CD4-positive, alpha-beta T cell treated with Interleukin-6 at 100 ng/mL for 8 hours (primary cell): ENCODE measurements at places on chromosomes 3 and 15.
A peak's percentile ranks its signal among the peaks of the same experiment; 100 is the strongest.

- DNase-seq = no peak
These were observed 8.7 kb upstream of the YEATS2 start for GRCh38 chr3:183688874-183689273.

GRCh38 chr3:154176036-154176435 lies 54.8 kb downstream of the ARHGEF26 start:
- DNase-seq = no peak

DNA sequence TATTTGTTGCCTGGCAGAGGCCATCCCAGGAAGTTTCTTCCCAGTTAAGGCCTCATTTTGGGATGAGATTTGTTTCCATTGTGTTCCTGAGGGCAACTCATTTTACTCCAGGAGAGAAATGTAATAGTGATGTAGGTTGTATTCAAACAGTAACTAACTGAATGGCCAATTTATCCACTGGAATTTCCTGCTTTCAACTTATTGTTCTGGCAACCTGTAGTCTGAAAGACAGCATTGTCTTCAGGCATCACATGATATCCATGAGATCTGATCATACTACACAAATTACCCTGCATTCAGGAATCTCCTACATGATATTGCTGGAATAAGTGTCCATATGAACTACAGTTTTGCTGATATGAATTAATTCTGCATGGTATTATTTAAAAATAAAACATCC lies 79.5 kb upstream of the FGF7 start:
- DNase-seq = no peak

GRCh38 chr3:48151807-48152427 lies 36.3 kb downstream of the CDC25A start:
- no peak for DNase-seq

- DNase-seq = no peak
These were observed 169.3 kb downstream of the RAB11A start for GRCh38 chr15:66038387-66039116.

- no peak for DNase-seq
These were observed 50.1 kb downstream of the GPR176 start for GRCh38 chr15:39869858-39870515.

GRCh38 chr15:67433495-67434099 lies 87.3 kb upstream of the C15orf61 start:
- DNase-seq = no peak

DNA sequence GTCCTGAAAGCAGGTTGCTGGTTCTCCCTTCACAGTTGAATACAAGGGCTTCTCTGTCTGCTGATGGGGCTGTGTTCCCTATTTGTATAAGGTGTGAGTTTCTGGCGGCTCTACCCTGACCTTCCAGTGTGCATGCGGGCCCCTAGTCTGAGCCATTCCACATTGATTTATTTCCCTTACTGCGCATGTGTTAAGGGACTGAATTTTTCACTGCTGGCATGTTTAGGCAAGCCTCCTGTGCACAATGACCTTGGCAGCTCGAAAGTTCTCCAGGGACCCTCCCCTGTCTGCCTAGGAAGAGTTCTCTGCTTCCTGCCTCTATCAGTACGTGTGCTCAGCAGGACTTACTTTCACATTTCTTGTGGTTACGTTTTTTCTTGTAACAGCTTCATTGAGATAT lies 11.4 kb downstream of the TRAK1 start:
- no peak for DNase-seq

GRCh38 chr3:108528459-108529252 lies 18.3 kb upstream of the MYH15 start:
- DNase-seq = no peak

DNA sequence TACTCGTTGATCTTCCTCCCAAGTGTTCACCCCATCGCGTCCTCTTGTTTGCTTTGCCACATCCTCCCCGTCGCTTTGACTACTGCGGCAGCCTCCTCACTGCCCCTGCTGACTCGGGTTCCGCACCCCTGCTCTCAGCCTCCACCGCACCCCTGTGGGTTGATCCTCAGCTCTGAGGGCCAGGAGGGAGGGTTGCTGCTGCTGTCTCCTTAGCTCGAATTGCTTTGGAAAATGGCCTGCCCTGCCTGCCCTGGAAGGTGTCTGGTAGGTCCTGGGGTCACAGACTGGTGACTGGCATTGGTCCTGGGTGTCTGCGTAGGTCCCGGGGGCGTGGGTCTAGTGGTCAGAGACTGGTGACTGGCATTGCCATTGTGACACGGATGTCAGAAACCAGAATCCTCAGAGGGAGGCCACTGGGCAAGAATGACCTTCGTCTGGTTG lies 9.4 kb downstream of the MUC4 start:
- DNase-seq = peak; percentile 41

- no peak for DNase-seq
These were observed 5.8 kb downstream of the CCR9 start for GRCh38 chr3:45892161-45892560.

- no peak for DNase-seq
These were observed 27.3 kb upstream of the SEC62 start for GRCh38 chr3:169939320-169939719.

DNA sequence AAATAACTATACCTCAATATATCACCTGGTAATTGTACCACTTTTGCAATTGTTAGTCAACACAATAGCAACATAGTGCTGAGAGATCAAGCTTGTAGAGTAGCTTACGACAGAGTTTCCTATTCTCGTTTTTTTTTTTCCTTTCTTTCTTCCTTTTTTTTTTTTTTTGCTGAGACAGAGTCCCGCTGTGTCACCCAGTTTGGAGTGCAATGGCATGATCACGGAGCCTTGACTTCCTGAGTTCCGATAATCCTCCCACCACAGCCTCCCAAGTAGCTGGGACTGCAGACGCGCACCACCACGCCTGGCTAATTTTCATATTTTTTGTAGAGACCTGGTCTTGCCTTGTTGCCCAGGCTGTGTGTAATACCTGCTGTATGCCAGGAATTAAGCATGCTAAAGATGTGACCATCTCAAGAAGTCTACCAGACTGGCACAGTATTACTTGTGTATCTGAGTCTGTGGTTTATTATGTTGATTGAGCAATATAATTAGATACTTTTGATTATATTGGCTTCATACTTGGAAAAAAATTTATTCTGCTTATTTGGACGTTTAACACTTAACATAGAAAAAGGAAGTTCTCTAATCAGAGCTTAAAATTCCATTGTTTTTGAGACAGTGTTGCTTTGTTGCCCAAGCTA lies 3.0 kb downstream of the SELENOT start:
- DNase-seq = no peak

- DNase-seq = no peak
These were observed 60.8 kb downstream of the DAPK2 start for GRCh38 chr15:63985221-63986184.

DNA sequence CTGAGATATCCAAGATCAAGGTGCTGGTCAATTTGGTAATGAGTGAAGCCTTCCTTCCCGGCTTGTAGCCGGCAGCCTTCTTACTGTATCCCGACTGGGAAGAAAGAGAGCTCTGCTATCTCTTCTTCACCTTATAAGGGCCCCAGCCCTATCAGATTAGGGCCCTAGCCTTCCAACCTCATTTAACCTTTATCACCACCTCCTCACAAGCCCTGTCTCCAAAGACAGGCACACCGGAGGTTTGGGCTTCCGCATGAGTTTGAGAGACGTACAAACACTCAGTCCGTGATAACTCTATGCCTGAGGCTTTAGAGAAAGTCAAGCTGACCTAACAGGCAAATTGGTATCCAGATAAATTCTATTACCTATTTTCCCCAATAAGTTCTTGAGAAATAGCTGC lies 243.9 kb downstream of the OPA1 start:
- no peak for DNase-seq

- DNase-seq = no peak
These were observed 43.8 kb downstream of the TKT start for GRCh38 chr3:53211706-53212702.

GRCh38 chr3:143037867-143038266 lies 36.5 kb downstream of the U2SURP start:
- no peak for DNase-seq

- no peak for DNase-seq
These were observed 399.0 kb upstream of the ARRDC4 start for GRCh38 chr15:97561529-97561928.

GRCh38 chr3:66350601-66351000 lies 129.8 kb downstream of the SLC25A26 start:
- no peak for DNase-seq

- DNase-seq = no peak
These were observed 286.4 kb downstream of the EPHB1 start for GRCh38 chr3:135081451-135081850.

DNA sequence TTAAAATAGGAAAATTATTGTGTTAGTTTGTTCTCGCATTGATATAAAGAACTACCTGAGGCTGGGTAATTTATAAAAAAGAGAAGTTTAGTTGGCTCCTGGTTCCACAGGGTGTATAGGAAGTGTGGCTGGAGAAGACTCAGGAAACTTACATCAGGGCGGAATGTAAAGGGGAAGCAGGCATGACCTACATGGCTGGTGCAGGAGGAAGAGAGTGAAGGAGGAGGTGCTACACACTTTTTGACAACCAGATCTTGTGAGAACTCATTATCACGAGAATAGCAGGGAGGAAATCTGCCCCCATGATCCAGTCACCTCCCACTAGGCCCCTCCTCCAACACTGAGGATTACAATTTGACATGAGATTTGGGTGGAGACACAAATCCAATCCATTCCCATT lies 490.7 kb downstream of the RBMS3 start:
- DNase-seq = no peak

DNA sequence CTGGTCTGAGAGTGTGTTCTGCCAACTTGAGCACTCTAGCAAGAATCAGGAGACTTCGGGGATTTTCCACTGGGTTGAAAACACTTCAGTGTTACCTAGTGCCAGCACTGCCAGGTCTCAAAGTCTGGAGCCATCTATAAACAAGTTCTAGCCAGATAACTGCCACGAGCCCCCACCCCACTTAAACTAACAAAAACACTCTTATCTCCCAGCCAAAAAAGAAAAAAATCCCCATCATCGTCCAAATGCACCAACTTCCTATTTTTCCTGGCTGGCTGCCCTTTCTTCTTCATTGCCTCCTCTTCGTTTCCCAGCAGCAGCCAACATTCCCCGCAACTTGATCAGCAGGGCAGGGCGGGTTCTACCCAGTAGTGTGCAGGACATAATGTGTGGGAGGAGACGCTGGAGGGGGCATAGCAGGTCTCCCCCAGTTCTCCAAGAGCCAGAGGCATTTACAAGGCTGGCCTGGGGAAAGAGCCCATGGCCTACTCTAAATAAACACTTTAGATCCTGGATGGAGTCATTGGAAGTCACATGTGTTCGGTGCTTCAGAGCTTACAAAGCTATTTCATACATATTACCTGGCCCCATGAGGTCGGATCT lies 29.5 kb downstream of the C2CD4B start:
- DNase-seq = no peak

- DNase-seq = no peak
These were observed 62.2 kb downstream of the TCAIM start for GRCh38 chr3:44400771-44401170.

GRCh38 chr3:39903253-39903652 lies 93.8 kb downstream of the MYRIP start:
- no peak for DNase-seq

DNA sequence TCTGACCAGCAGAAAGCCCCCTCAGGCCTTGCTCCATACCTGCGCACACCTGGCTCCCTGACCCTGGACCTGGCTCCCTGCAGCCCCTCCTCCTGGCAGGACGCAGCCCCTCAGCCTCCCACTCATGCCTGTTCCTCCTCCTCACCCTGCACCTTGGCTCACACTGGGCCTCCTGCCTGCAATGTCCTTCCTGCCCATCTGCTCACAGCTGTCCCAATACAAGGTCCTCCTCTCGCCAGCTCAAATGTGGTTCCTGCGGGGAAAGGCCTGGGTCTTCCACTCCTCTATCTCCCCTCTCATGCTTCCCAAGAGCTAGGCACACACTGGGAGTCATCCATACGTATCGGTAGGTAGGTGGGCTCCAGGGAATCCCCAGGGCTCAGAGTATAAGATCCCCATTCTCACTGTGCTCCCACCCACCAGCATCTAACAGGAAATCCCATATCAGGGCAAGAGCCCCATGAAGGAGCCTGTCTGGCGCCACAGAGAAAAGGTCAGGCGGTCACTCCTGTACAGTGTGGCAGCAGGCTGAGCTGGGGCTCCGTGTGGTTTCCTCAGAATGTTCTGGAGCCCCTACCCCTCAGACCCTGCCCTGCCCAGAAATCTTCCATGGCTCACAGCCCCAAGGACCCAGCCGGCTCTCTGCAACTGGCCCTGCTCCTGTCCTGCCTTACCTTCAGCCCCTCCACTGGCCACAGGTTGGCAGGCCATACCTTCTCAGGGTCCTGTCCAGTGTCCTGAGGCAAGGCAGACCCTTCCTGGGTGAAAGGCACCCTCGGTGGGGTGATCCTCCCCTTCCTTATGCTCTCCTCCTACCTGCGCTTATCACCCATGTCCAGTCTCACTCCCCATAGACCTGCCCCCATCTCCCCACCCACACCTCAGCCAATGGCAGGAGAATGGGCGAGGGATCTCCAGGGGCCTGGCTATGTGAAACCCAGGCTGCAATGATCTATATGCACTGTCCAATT lies 10.9 kb downstream of the PLCD1 start:
- no peak for DNase-seq

- DNase-seq = no peak
These were observed 9.9 kb downstream of the RAP2B start for GRCh38 chr3:153171918-153172317.

- no peak for DNase-seq
These were observed 35.0 kb upstream of the ABHD17C start for GRCh38 chr15:80660119-80660518.

- DNase-seq = no peak
These were observed 52.2 kb downstream of the EXOG start for GRCh38 chr3:38548154-38548931.

DNA sequence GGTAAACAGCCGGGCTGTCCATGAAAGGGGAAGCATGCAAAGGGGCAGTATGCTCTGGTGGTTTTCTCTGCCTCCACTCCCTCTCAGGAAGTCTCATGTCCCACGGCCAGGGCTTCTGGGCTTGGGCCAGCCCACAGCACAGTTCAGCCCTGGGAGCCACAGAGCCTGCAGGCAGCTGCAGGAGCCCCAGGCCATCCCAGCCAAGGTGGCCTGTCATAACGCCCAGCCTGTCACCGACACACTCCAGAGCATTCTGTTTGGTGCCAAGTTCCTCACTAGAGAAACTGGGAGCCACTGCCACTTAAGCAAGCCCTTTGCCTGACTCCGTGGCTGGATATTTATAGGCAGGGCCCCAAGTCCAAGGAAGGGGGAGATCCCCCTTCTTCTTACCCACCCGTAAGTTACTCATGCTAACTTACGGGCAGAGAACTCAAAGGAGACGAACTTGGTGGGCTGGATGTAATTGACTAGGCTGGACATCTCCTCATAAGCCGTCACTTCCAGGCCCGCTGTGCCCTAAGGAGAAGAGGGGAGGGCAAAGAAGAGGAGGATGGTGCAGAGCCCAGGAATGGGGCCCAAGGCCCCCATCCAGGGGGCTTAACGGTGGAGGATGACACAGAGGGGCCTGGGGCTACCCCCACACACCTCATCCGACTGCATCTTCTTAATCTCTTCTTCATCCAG lies 11.7 kb downstream of the PLCB2 start:
- DNase-seq = no peak

GRCh38 chr3:50068134-50068533 lies 20.6 kb upstream of the RBM5 start:
- no peak for DNase-seq

- DNase-seq = no peak
These were observed 54.0 kb downstream of the RAB11A start for GRCh38 chr15:65923264-65923663.
